H4 (cell line): ENCODE measurements at places on chromosomes 3 and 15. TPM values are rescaled to one million over a fixed set of nuclear protein-coding genes. Genes with fewer than 3 reads are reported as not detected.

LRRC34 gene
- 0.35 and 0.43 TPM in 2 replicates for total RNA-seq

- DNase-seq: no peak
These were observed 108.4 kb downstream of the CORO2B start for GRCh38 chr15:68687136-68687735.

- no peak for DNase-seq
These were observed 80.3 kb downstream of the SMARCC1 start for GRCh38 chr3:47701388-47701787.

DGKG gene
- total RNA-seq: 18.4 and 26.1 TPM in 2 replicates

- DNase-seq: no peak
These were observed 150.6 kb upstream of the NSMCE3 start for GRCh38 chr15:29420188-29420587.

C2CD4B gene
- not detected in 2 replicates for total RNA-seq
